Stimulated activated CD4-positive, alpha-beta T cell treated with anti-CD3 and anti-CD28 coated beads, Interleukin-1b, Interleukin-23, amount 100 ng/mL, for 48 hours (primary cell): ENCODE measurements at places on chromosomes 3 and 15.
A peak's percentile ranks its signal among the peaks of the same experiment; 100 is the strongest.

- DNase-seq, result no peak
Observed at GRCh38 chr3:71208211-71209095, 375.1 kb downstream of the FOXP1 start.

DNA sequence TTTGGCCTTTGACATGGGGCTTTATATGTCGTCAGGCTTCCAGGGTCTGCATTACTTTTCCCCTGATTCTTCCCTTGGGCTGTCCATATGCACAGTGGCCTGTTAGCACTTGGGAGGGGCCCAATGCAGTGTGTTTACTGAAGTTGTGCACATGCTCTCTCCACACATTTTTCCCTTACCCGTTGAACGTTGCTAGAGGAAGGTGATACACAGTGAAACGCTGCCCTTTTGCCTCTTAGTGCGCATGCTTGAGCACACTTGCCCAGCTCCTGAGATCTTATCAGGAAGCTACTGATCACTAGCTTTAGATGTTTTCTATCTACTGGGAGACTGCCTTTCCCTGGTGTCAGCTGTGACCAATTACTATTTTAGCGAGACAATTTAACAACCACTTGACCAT, 1198.0 kb downstream of the ROBO1 start:
- DNase-seq, result no peak

GRCh38 chr15:52010633-52011595, 8.1 kb upstream of the MAPK6 start:
- DNase-seq, result peak; percentile 85

- DNase-seq, result no peak
Observed at GRCh38 chr15:91917686-91918360, 64.3 kb downstream of the SLCO3A1 start.

DNA sequence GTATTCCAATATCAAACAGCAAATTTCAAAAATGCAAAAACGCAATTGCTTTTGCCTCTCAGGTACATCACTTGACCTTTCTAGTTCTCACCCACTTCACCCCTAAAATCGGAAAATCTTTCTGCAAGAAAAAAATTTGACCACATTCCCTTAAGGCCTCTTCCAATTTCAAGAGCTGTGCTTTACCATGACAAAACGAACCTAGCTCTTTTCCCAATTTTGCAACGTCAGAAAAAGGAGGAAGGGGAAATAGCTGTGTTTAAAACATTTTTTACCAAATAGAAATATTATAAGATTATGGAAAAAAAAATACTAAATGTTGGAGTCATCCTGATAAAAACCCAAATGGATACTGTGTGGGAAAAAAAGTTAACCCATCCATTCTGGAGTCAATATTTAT, 1.1 kb upstream of the NR2C2 start:
- DNase-seq, result no peak

DNA sequence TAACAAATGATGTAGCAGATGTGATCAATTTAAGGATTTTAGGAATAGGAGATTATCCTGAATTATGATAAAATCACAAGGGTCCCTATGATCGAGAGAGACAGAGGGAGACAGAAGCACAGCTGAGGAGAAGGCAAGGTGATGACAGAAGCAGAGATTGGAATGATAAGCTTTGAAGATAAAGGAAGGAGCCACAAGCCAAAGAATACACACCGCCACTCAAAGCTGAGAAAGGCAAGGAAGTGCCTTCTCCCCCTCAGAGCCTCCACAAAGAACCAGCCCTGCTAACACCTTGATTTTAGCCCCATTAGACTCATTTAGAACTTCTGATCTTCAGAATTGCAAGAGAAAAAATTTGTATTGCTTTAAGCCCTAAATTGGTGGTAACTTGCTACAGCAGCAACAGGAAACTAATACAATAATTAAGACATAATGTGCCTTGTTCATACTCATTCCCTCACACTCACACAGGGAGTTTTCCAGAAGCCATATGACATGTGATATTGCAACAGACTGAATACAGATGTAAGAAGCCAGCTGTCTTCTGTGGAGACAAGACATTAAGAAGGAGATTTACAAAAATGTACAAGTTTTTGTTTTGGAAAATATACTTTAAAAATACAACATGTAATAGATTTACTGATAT, 38.2 kb downstream of the TRANK1 start:
- DNase-seq, result no peak

DNA sequence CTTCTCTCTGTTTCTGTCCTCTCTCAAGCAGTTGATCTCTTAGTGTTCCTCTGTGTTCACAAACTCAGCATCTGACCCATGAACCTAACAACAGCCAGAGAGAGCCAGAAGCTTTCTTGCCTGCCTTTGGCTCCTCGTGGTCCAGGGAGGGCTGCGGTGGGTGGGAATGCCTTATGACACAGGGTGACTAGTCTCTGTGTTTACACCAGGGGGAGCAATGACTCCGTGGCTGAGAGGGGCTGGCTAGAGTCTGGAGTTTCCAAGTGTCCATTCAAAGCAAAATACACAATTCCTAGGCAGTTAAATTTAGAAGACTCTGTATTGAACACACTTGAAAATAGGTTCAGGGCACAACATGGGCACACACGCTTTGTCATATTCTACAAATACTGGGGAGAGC, 370.0 kb upstream of the FRG2C start:
- no peak for DNase-seq

DNA sequence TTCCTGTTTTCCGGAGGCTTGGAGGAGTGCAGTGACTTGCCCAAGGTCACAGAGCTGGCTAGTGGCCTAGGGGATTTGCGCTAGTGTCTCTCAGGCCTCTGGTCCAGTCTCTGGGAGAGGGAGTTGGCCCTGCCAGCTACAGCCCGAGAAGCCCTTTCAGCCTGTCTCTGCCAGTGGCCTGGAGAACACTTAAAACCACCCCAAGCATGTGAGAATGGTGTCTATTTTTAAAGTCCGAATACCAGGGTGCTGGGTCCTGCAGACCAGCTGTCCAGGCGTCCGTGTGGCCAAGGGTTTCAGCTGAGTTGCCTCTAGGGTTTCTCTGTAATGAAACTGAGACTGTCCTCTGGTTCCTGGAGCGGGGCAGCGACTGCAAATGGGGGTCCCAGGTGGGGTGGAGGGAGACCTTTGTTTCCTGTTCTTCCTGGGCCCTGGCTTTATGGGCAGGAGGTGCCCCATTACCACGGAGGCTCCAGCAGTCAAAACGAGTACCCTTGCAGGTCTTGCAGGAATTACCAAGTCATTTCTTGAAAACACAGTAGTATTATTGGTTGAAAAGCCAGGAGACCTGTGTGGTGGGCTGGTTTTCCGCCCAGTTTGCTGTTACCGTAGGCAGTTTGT, 2.2 kb downstream of the CAND2 start:
- DNase-seq, result no peak

DNA sequence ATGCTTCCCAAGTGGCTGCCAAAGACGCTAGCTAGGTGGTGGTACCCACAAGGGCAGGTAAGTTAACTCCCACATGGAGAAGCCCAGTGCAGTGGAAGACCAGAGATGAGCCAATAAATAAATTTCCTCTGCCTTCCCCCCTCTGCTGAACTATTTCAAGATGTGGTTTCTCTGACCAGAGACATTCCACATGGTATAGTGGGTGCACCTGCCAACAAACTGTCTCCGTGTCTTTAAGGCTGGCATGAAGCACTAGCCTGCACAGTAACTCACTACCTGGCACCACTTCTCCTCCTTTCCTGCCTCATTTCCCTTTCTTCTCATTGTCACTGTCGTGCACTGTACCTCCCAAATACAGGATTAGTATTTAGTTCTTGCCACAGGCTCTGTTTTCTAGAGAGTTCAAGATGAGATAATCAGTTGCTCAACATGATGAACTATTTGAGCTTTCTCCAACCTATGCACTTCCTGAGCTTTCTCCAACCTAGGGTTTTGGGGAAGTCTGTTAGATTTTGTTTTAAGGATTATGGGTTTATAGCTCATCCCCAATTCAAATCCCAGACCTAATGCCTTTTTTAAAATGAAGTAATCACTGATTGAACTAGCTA, 8.4 kb upstream of the CRTAP start:
- DNase-seq, result no peak

DNA sequence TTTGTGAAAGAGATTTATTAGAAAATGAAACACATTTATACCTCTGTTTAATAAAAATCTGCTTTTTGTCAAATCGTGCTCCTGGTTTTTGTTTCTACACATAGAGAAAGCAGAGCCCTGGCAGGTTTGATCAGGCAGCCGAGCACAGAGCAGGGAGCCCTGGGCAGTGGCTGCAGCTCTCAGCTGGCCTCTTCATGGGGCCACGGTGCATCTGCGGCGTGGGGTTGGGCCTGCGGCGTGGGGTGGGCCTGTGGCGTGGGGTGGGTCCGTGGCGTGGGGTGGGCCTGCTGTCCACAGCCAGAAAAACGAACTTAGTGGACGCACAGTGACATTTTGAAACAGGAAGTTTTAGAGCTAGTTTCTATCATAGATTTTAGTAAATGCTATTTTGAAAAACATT, 10.6 kb downstream of the GOLGA6L2 start:
- no peak for DNase-seq

GRCh38 chr15:39404767-39405181, 176.1 kb upstream of the THBS1 start:
- DNase-seq, result no peak

- DNase-seq, result no peak
Observed at GRCh38 chr15:70879401-70879800, 12.8 kb downstream of the THAP10 start.

DNA sequence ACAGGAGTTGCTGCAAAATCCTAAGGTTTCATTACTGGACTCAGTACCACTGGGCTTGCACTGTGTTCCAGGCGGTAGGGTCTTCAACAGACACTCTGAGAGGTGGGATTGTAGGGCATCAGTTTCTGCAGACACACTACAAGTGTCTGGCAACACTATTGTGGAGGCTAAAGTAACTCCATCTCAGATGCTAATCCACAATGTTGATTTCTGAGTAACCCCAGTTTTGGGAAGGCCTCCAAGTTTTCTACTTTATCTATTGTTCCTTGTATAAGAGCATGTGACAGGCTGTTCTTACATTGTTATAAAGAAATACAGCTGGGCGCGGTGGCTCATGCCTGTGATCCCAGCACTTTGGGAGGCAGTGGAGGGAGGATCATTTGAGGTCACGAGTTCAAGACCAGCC, 2.5 kb upstream of the ABHD5 start:
- no peak for DNase-seq
